ENCODE measurements at places on chromosomes 12 and 14.

- peak; percentile 31 for DNase-seq
Observed at GRCh38 chr12:129193263-129193871, 340.1 kb downstream of the GLT1D1 start.

- no peak for DNase-seq
Observed at GRCh38 chr12:66051361-66051760, 79.2 kb downstream of the LLPH start.

GRCh38 chr14:75604979-75605851 lies 26.8 kb downstream of the FLVCR2 start:
- no peak for DNase-seq

DNA sequence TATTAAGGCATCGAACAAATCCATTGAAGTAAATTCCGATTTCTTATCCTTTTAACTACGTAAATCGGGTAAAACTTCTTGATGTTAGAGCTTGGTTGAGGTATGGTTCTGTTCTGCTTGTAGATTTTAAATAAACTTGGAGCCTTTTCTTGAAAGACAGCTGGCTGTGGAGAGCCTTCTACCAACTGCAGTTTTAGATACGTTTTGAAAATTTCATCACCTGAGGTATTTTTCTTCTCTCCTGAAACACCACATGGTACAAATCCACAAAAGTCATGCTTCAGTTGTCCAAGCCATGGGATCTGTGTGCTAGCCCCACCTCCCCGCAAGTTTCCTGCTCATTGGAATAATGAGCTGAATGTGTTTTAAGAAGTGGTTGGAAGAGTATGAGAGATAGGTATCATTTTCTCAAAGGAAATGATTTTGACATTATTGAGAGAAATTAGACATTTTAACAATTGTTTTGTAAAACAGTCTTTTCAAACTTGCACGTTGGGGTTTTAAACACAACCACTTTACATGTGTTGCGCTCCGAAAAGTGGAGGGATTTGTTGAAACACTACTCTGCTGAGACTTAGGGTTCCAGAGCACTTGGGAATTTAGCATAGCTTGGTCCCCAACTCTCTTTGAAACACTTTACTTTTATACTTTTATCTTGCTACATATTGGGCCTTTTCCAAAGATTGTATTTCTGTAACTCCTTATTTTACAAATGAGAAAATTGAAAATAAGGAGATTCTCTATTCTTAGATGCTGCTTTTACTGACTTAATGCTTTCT lies 1.4 kb downstream of the PPM1A start:
- DNase-seq = no peak

GRCh38 chr14:104085032-104085888 lies at the start of gene ASPG:
Gene ASPG (plus strand): TSS chr14:104085700. CDS start chr14:104085771, 71 bp downstream.
- peak; percentile 52 for DNase-seq

- no peak for DNase-seq
Observed at GRCh38 chr12:106910202-106910601, 45.5 kb upstream of the TMEM263 start.

DNA sequence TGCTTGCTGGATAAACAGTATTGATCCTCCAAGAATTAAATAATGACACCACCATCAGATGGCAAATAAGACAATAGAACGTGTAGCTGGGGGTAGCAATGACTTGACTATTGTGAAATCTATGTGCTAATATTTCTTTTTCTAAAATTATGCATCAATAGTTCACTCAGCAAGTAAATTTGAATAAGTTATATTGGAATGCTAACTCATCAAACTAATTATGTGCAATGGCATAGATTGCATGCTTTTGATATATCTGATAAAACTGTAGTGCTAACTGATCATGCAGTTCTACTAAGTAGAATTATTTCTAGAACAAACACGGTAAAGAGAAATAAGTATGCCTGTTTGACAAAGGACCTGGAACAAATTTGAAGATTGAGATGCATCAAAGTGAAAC lies 474.4 kb downstream of the NOVA1 start:
- DNase-seq = no peak

DNA sequence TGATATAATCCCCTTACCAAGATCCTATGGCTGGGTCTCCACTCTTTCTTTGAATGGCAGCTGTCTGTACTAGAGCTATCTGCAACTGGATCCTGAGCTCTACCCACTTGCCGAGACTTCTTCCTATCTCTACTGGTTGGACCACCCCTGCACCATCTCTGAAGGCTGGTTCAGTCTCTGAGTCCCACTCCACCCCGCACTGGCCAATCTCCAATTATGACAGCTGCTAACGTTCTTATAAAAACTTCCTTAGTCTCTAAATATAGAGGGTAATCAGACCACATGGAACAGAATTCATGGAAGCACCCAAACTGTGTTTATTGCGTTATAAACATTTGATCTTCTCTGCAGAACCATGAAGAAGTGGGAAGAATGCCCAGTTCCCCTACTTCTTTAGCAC lies 186.6 kb upstream of the EEA1 start:
- DNase-seq = no peak

DNA sequence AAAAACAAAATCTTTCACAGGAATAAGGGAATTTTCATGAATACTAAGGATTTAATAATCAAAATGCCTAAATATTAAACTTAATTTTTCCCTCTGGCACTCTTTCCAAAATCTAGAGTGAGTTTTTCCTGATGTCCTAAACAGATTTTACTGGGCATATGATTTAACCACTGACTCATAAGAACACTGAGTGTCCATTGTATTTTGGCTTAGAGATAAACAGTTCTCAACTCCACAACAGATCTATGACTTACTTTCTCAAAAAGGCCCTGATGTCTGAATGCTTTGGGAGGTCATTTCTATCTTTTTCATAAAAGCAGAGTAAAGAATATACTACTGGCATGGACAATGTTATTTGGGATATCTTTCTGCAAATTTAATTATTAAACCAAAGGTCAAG lies 15.0 kb downstream of the TMBIM4 start:
- no peak for DNase-seq

DNA sequence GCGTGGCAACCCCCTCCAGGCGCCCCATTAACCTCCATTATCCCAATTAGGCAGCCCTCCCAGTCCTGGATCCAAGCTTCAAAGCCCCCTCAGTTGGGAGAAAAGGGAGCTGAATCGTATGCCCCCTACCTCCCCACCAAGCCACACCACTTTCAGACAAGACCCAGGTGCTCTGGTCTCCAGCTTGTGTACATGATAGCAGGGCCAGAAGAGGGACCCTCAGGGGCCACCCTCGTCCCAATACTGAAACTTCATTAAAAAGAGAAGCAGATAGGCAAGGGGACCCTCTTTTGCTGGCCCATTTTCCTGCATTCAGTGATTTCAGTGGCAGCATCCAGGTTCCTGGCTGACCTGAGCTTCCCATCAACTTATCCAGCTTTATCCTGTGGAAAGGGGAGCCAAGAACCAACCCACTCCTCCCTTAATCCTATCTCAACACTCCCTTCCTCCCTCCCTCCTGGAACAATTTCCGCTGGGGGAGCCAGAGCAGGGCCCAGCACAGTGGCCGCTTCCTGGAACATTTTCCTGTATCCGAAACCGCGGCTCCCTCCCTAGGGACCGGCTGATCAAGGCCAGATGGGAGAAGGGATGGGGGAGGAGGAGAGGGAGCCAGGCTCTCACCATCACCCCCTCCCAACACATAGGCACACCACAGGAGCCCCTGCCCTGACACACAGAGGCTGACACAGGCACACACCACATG lies 9.5 kb upstream of the SP7 start:
- peak; percentile 56 for DNase-seq

GRCh38 chr12:76879710-76880518 lies 1.1 kb upstream of the CSRP2 start:
- peak; percentile 42 for DNase-seq

GRCh38 chr12:106303202-106303820 lies 778 bp downstream of the TCP11L2 start:
- peak; percentile 81 for DNase-seq

- DNase-seq = no peak
Observed at GRCh38 chr14:71725922-71726579, 206.2 kb upstream of the RGS6 start.

- DNase-seq = no peak
Observed at GRCh38 chr14:86602263-86602662, 1072.3 kb downstream of the FLRT2 start.

DNA sequence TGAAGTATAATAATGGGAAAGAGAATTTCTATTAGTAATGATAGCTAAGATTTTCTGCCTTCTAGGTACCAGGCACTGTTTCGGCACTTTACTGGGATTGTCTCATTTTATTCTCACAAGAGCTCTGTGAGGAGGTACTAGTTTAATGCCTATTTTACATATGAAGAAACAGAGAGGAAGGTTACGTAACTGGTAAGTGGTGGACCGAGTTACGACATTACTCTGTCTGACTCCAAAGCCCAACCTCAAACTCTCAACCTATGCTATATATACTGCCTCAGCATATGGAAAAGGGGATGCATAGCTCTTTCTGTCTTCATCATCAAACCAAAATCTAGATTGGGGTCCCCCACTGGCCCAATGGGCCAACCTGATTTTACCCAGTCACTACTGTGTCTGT lies 133.5 kb downstream of the KTN1 start:
- DNase-seq = no peak

Data from glutamatergic neuron (in vitro differentiated cells).